ENCODE measurements at places on chromosomes 4 and X.

- DNase-seq: no peak
Measured at GRCh38 chr4:1623400-1623799, 60.7 kb downstream of the FAM53A start.

- DNase-seq: no peak
Measured at GRCh38 chr4:38745881-38746280, 36.9 kb downstream of the TLR10 start.

DNA sequence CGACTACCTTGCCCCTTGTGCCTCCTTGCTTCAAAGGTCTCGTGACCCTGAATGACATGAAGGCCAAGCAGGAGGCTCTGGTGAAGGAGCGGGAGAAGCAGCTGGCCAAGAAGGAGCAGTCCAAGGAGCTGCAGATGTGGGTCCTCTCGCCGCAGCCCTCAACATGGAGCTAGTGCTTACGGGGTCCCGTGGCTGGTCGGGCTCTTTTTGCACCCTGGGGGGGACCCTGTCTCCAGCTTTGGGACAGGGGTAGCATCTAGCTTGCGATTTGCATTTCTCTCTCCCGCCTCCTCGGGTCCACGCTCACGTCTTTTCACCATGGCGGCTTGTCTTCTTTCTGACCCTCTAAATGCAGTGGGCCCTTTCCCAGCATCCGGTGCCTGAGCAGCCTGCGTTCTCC, 1.8 kb downstream of the FAM50A start:
- DNase-seq: no peak

GRCh38 chr4:136796953-136797352, 735.3 kb downstream of the PCDH18 start:
- DNase-seq: no peak

GRCh38 chr4:56828784-56829535, 7.5 kb upstream of the SPINK2 start:
- no peak for DNase-seq

DNA sequence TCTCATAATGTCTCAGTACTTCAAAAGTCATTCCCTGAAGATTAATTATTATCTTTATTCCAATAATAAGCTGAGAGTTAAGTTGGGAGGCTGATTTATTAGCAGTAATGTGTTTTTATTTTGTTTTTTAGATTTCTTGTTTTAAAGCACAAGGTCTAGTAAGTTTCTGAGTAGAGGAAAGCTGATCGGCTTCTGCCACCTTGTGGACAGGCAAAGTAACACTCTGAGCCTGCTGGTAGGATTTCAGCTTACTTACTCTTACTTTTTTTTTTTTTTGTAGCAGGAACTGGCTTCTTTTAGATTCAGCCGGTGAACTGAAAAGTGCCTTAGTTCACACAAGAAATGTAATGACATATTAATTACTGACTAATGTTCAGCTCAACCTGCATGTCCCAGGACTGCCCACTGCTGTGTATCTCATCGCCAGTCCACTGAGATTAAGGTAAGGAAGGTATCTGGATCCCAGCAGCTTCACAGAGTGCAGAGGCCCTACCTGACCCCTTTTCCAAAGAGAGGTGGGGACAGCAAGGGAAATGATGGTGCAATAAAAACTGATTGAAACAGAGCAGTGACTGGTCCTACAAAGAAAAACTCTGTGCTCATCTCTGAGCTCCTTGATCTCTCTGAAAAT, 126.5 kb downstream of the ADGRA3 start:
- DNase-seq: peak; percentile 16

DNA sequence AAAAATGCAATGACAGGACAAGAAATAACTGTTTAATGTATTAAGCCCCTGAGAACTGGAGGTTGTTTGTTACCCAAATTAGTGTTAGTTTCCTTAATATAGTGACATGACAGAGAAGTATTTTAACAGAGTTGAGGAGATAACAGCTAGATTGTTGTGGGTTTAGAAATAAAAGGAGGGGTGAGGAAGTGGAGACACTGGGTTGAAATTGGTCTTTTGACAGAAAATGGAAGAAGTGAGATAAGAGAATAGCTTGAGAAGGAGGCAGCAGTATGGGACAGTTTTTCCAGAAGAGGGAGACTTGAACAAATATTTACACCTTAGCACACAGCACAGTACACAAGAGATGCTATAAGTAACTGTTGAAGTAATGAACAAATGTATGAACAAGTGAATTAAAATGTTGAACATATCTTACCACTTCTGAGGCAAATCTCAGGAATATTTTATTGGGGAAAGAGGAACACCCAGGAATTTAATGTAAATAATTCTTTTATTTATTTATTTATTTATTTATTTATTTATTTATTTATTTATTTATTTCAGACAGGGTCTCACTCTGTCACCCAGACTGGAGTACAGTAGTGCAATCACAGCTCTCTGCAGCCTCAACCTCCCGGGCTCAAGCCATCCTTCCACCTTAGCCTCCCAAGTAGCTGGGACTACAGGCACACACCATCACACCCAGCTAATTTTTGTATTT, 58.0 kb upstream of the EGFL6 start:
- no peak for DNase-seq

- DNase-seq: no peak
Measured at GRCh38 chr4:87838890-87839591, 6.3 kb downstream of the MEPE start.
